Stimulated activated CD8-positive, alpha-beta memory T cell treated with anti-CD3 and anti-CD28 coated beads, Interleukin-2, amount 100 ng/mL, for 1 hour (primary cell): ENCODE measurements at places on chromosomes 4 and X.

GRCh38 chr4:26723216-26723615, 137.4 kb upstream of the STIM2 start:
- DNase-seq: no peak

GRCh38 chr4:159293811-159294515, 191.1 kb downstream of the RAPGEF2 start:
- no peak for DNase-seq

GRCh38 chr4:139299536-139299935, 1.8 kb upstream of the NAA15 start:
- no peak for DNase-seq

GRCh38 chr4:40363945-40364344, 28.8 kb downstream of the CHRNA9 start:
- DNase-seq: no peak

DNA sequence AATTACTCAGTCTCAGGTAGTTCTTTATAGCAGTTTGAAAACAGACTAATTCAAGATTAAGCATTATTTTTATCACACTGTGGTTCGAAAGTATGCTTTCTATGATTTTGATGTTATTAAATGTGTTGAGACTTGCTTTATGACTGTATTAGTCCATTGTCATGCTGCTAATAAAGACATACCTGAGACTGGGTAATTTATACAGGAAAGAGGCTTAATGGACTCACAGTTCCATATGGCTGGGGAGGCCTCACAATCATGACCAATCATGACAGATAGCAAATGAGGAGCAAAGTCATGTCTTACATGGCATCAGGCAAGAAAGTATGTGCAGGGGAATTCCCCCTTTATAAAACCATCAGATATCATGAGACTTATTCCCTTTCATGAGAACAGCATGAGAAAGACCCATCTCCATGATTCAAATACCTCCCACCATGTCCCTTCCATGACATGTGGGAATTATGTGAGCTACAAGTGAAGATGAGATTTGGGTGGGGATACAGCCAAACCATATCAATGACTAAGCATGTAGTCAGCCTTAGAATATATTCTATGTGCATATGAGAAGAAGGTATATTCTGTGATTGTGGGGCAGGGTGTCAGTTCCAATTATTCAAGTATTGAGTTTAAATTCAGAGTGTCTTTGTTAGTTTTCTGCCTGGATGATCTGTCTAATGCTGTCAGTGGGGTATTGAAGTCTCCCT, 44.6 kb upstream of the UGT2A1 start:
- no peak for DNase-seq

- DNase-seq: no peak
Observed at GRCh38 chr4:154692304-154692818, 51.4 kb upstream of the LRAT start.

DNA sequence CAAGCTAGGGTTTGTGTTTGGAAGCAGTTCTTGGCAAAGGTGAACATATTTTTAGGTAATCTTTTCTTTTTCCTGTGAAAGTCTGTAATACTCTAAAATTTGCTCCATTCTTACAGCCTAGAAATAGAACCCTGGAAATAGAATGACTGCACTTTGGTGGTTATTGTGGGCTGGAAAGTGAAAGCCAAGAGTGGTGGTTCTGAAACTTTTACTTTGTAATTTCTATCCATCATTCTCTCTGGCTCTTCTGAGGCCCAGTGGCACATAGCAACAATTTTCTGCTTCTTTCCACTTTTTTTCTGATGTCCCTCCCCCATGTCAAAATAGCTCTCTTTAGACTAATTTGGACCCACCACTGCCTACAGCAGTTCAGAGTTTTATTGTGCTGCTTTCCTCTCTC, 300.4 kb upstream of the RPS6KA3 start:
- DNase-seq: no peak

- DNase-seq: no peak
Observed at GRCh38 chr4:105305019-105305836, 158.6 kb downstream of the TET2 start.

GRCh38 chrX:112746812-112747595, 67.3 kb upstream of the LHFPL1 start:
- DNase-seq: no peak

- DNase-seq: no peak
Observed at GRCh38 chr4:145130788-145131399, 32.8 kb downstream of the ABCE1 start.

DNA sequence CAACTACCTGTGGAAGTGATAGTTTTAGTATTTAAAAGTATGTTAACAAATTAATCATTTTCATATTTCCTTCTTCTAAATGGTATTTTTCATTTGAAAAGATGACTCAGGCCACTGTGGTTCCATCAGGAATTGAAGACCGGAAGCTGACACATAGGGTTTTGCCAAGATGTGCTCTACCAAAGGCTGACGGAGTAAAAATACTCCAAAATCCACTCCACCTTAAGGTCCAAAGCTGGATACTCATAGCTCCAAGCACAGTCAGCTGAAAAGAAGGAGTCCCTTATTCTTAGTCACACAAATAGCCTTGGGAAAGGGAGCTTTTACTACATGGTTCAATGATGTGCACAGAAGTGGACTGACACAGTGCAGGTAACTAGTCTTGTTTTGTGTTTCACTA, 472.0 kb downstream of the ARAP2 start:
- no peak for DNase-seq

- DNase-seq: no peak
Observed at GRCh38 chr4:40731361-40731760, 18.4 kb upstream of the NSUN7 start.

DNA sequence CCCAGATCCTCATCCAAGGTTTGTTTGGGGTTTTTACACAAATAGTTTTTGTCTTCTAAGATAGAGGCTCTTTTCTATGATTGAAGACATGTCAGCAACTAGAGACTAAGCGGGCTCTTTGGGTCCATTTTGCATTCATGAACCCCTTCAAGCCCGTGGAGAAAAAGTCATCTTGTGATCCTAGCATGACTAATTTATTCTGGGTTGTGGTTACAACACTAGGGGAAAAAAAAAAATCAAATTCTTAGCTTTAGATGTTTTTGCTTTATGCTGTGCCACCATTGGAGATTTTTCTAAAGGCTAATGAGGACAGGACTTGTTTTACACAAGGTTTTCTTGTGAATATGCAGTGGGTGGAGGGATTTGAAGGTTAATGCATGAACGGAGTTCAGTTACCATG, 440.0 kb downstream of the PCDH7 start:
- no peak for DNase-seq
